ENCODE measurements at places on chromosomes 12 and 14.

DNA sequence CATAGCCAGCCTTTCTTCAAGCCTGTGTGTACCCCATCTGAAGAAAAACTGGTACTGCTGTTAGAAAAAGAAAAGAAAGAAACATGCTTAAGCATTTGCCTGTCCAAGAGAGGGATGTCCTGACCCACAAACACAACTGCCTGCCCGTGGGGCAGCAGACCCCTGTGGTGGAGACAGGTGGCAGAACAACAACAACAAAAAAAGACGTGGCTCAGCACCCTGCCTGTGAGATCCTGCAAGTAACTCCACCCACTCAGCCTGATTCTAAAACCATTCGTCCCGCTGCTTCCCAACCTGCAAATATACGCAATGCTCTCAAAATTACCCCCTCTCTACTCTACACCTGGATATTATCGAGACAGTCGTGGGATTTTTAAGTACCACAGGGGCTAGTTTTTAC is 64.9 kb upstream of the ZDHHC17 start:
- DNase-seq: no peak

- no peak for DNase-seq
These were observed 14.1 kb downstream of the KRAS start for GRCh38 chr12:25236626-25237025.

- DNase-seq: no peak
These were observed 421 bp downstream of the RTL1 start for GRCh38 chr14:100903134-100903468.

DNA sequence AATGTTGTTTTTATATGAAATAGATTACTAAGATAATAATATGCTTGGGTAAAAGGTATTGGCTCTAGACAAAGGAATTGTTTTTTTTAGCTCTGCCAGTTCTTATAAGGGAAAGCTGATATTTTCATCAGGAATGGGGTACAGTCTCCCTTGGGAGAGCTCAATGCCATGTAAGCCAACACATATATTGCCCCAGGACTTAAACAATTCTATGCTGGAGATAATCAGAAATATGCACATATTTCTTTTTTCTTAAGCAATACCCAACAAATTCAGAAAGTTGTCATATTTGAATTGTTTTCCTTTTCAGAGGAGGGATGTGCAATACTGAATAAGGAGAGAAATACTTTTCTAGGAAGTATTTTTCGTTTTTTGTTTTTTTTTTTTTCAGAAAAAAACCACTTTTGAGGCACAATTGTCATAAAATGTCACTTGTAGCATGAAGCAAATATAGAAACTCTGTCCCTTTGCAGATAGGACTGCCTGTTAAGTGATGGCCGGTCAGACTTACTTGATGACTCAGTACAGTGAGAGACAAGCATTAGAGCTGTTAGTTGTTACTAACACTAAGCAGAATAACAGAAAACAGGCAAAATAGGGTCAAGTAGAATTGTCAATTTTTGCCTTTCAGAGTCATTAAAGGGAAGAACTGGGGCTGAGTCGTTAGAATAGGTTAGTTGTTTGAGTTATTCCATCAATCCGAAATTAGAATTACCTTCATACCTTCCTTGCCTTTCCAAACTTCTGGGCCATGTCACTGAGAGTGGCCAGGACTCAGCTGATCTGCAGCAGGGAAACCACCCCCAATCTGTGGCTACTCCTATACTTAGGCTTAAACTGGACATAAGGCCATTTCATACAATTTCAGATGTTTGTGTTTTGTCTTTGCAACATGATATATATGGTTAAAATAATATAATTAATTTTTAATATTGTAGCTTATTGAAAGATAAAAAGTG is 168.1 kb downstream of the SLC38A4 start:
- no peak for DNase-seq

GRCh38 chr12:4621511-4621910 is 27.3 kb downstream of the AKAP3 start:
- no peak for DNase-seq

- no peak for DNase-seq
These were observed 209.4 kb upstream of the CRY1 start for GRCh38 chr12:107302649-107303341.

- no peak for DNase-seq
These were observed 62.2 kb upstream of the OR4E1 start for GRCh38 chr14:21735639-21736307.

DNA sequence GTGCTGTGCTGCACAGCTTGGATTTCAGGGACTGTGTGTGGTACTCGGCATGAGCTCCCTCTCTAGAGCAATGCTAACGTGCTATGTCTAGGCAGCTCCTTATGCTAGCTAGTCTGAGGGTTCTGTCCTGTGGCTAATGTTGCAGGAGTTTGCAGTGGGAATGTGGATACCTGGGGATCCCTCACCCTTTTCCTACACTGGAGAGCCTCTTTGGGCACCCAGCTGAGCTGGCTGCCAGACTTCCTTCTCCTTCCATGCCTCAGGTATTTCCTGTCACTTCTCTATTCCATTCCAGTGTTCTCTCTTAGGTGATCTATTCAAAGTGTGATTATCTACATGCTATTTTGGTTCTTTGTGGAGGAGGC is 64.9 kb downstream of the FBXO33 start:
- no peak for DNase-seq

Measured in foreskin melanocyte (primary cell).